ENCODE measurements at places on chromosomes 12 and 14. TPM values are rescaled to one million over a fixed set of nuclear protein-coding genes. Genes with fewer than 3 reads are reported as not detected.

DNA sequence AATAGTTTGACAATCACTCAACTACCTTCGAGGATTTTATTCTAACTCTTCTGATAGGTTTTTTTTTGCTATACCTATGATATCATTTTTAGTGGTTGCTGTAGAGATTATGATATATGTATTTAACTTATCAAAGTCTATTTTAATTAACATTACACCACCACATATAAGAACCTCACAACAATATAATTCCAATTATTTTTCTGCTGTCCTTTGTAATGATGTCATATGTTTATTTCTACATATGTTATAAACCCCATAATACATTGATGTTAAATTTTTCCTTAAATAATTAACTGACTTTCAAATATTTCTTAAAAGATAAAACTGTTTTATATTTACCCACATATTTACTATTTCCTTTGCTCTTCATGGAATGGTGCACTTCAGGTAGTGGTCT is 103.4 kb upstream of the KITLG start:
- no peak for DNase-seq
- H3K36me3 ChIP-seq: peaks cover 3% of the 10 kb centered on the region
- no peak overlapping the region for H3K27ac ChIP-seq
- H3K4me1 ChIP-seq: no peaks in the 10 kb centered on the region
- no peak overlapping the region for H3K4me3 ChIP-seq

DNA sequence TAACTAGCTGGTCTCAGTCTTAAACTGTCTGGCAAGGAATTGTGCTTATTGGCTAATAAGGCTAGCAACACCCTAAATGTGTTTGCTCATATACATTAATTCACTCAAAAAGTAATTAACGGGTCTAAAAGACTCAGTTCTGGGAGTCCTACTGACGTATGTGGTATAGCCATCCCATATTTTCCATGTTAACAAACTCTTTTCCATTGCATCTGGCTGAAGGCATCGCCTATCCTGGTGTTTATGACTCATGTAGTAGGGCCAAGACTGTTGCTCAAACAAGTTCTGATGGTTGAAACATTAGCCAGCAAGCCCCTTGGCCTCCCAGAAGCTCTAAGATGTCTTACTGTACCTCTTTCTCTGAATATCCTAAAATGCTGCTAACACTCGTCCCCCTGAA is 98.5 kb downstream of the PHLDA1 start:
- H3K36me3 ChIP-seq: no peaks in the 10 kb centered on the region
- no peak overlapping the region for H3K4me3 ChIP-seq
- no peak overlapping the region for H3K27ac ChIP-seq
- peaks cover 17% of the 10 kb centered on the region for H3K4me1 ChIP-seq
- no peaks in the 10 kb centered on the region for H3K27me3 ChIP-seq

DNA sequence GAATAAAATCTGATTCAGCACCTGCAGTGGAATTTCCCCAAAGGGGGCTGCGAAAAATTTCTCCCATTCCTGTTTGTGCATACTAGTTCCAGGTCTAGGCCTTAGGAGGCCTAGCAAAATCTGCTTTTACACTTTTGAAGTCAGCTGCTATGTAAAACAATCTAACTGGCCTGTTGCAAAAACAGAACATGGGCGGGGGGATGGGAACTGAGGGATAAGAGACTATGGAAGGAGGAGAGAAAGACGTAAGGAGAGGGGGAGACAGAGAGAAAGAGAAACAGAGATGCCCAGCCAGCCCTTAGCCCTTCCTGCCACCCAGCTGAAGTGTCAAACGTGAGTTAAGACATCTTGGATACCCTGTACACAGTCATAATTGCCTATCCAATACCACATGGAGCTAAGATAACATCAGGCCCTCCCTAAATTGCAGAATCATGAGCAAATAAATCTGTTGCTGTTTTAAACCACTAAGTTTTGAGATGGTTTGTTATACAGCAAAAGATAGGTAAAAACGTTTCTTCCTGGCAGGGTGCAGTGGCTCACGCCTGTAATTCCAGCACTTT is 45.6 kb downstream of the SPTLC2 start:
- H3K4me3 ChIP-seq: no peak overlapping the region
- H3K36me3 ChIP-seq: peaks cover 28% of the 10 kb centered on the region
- DNase-seq: no peak
- peaks cover 14% of the 10 kb centered on the region for H3K4me1 ChIP-seq

DNA sequence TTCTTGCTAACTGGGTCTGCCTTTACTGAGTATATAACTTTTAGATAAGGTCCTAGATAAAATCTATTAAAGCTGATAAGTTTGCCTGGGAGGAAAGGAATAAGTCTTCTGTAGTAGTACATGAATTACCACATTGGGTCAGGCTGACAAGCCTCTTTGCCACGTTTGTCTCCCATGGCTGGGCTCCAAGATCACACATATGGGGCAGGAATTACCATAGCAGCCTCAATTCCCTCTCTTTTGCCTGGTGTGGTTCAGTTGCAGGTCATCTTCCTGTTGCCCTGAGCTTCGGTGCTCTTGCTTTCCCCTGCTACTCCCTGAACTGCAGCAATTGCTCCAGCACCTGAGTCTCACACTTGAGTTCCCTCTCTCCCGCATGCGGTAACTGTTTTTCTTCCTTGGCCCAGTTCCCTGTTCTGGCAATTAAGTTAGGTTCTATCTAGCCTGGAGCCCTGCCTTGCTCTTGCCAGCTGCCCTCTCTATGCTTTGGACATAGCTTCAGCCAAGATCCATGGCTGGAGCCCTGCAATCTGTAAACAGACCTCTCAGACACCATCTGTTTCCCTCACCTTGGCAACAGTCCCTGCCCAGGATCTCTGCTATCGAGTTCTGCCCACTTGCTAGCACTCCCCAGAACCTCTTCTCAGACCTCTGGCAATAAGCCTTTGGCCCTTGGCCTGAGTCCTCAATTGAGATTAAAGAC is 5.8 kb upstream of the GLT8D2 start:
- no peaks in the 10 kb centered on the region for H3K36me3 ChIP-seq
- H3K4me3 ChIP-seq: no peak overlapping the region
- H3K4me1 ChIP-seq: peaks cover 22% of the 10 kb centered on the region
- DNase-seq: no peak
- peaks cover 9% of the 10 kb centered on the region for H3K27me3 ChIP-seq
- H3K27ac ChIP-seq: 0 out of 2 replicates have a peak overlapping the region, but pooled peaks have one; percentile 23

DNA sequence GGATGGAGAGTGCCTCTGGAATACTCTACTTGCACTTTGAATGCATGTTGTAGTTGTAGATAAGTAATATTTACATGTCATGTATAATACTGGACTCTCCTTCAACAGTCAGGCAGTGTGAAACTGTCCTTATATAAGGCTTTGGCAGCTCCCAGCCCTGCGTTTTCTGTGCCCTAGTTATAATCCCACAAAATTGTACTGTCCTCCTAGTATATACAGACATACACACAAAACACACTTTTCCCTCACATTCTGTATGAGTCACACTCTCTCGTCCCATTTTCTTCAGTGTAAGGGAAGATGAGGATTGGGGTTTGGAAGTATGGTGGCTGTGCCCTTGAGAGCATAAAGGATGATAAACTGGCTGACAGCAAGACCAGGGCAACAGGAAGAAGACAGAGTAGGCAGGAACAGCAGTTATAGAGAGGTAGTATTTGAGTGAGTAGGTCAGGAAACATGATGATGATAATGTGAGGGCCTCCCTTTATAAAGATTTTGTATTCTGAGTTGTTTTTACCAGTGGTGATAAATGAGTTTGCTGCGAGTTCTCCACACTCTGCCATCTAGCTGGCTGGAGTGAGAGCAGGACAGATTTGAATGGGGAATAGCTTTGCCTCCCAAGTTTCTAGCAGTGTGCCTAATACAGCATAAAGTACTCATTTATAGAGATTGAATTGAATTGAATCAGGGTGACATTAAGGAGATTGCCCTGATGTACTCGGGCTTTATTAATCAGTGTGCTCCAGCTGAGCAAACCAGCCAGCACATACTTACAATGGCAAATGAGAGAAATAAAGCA is 5.0 kb downstream of the CREBL2 start:
- no peak for DNase-seq
- peaks cover 11% of the 10 kb centered on the region for H3K4me1 ChIP-seq
- H3K27ac ChIP-seq: peak overlapping the region; percentile 31
- H3K36me3 ChIP-seq: peaks cover 33% of the 10 kb centered on the region
- H3K27me3 ChIP-seq: no peaks in the 10 kb centered on the region

GRCh38 chr12:123245678-123246077 is 12.4 kb downstream of the MTRFR start:
- H3K27ac ChIP-seq: no peak overlapping the region
- H3K36me3 ChIP-seq: peaks cover 57% of the 10 kb centered on the region
- no peaks in the 10 kb centered on the region for H3K27me3 ChIP-seq
- no peak for DNase-seq
- no peak overlapping the region for H3K4me3 ChIP-seq

DNA sequence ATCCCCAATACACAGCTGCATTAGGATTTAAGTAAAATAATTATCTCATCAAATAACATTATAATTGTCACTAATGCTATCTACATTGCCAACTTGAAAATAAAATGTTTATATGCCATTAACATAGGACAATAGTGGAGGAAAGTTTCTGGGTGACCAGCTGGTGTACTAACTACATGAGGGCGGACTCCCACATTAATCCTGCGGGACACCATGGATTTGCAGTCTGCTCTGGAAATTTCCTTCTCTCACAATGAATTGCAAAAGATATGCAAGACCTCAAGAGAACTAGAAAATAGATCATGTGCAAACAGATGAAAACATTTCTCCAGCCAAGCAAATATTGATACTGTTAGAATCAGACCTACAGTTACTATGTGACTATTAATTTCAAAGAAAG is 390.1 kb downstream of the NAV3 start:
- H3K36me3 ChIP-seq: no peaks in the 10 kb centered on the region
- H3K4me1 ChIP-seq: peaks cover 13% of the 10 kb centered on the region
- no peak for DNase-seq
- no peak overlapping the region for H3K27ac ChIP-seq
- no peaks in the 10 kb centered on the region for H3K27me3 ChIP-seq

Gene TAS2R9
- total RNA-seq: not detected

Gene GLI1
- 16.2 TPM for total RNA-seq

Measured in WTC11 (cell line).